Fibroblast of skin of left quadriceps (primary cell): ENCODE measurements at places on chromosomes 7 and 10.

DNA sequence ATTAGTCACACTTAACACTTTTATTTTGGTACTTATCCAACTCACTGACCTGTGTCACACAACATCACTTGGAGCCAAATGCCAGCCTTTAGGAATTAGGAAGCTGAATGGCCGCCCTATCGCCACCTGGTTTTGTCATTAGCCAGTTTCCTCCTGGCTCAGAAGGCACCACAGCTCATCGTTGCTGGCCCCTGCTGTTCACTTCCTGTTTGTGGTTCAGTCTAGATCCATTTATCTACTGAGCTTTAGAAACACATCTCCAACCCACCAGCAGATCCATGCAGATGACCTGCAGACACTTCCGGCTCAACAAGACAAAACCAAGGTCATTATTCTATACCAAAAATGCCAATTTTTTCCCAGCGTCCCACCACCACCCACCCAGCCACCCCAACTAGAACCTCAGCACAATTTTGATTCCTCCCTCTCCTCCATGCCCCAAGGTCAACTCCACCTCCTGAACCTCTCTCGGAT, 193.5 kb upstream of the NEBL start:
- DNase-seq: no peak

- DNase-seq: no peak
Measured at GRCh38 chr7:27976531-27976930, 204.1 kb downstream of the JAZF1 start.

DNA sequence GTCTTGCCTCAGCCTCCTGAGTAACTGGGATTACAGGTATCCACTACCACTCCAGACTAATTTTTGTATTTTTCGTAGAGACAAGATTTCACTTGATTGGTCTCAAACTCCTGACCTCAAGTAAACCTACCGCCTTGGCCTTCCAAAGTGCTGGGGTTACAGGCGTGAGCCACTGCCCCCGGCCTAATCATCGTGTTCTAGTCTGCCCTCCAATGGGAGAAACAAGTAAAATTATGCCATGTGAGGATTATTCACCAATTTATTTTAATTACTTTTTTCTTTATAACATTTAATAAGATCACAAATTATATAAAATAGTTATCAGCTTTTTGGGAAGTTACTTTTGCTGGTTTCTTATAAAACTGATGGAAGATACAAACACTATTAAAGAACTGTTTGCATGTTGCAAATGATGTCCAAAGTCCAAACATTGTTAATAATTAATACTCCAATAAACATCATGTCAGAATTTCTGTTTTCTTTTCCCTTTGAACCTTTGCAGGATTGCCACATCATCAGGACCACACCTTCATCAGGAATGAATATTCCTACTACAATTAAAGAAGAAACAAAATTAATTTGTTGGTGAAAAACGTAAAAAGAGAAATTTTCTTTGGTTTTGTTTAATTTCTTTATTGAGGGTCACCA, 786 bp upstream of the AKR1C4 start:
- DNase-seq: no peak

DNA sequence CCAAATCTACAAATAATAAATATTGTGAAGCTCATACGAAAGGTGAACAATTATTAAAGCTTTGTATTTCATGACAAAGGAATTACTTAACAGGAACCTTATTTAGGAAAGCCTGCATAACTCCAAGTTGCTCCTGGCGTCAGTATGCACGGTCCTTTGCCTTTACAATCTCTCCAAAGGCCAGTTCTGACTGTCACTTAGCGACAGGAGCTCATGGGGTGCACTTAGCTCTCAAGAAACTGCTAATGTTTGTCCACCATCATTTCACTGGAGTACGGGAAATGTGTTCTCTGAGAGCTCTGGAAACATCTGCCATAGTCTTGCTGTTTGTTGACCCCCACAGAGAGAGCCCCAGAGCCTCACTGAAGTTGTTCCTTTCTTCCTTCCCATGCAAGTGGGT, 781.5 kb upstream of the POM121L12 start:
- no peak for DNase-seq

DNA sequence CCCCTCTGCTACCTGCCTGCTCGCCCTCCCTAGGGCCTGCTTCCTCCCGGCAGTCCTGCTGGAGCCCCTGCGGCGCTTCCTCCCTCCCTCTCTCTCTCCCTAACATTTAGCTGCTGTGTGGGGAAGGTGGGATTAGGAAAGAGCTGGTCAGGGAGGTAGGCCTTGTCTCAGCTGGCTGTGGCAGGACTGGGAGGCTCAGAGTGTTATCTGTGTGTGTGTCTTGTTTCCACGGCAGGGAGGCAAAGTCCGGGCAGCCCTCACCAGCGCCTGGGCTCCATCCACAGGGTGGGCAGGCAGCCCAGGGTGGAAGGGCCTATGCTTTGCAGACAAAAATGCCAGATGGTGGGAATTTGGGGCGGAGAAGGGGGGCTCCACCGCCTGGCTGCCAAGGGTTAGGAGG, 105.7 kb downstream of the RPS24 start:
- DNase-seq: no peak

GRCh38 chr7:1159891-1160669, at the start of gene ZFAND2A:
Gene ZFAND2A (minus strand): TSS chr7:1160196. CDS start chr7:1158212, 1,984 bp downstream.
- peak; percentile 95 for DNase-seq

DNA sequence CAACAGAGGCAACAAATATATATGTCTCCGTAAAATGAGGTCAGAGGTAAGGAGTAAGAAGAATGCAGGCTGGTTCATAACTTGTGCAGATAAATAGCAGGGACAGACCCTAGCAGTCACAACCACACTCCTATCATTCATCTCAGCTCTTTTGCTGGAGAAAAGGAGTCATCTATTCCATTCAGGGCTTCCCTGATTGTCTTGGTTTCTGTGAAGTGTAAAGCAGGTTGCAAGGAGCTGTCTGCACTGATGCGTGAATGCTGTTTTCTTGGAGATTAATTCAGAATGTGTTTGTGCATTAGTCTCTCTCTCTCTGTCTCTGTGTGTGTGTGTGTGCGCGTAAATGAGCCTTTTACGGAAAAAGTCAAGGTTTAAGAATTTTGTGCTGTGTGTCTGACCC, 643.3 kb upstream of the SORCS1 start:
- no peak for DNase-seq

DNA sequence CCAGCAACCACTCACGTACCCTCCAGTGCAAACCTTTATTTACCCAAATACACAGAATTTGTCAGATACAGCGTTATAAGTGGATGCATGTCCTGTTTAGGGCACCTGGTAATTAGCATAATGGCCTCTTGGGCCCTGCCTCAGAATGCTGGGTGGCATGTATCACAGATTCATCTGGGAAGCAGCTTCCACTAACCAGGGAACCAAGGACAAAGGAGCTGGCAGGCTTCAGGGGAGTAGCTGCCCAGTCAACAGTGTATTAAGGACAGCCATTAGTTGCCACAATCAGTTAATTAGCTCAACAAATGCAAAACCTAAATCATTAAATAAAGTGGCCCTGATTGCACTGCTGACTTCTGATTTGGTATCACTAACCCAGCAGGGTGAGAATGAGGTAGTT, 105.7 kb downstream of the RAPGEF5 start:
- DNase-seq: no peak

DNA sequence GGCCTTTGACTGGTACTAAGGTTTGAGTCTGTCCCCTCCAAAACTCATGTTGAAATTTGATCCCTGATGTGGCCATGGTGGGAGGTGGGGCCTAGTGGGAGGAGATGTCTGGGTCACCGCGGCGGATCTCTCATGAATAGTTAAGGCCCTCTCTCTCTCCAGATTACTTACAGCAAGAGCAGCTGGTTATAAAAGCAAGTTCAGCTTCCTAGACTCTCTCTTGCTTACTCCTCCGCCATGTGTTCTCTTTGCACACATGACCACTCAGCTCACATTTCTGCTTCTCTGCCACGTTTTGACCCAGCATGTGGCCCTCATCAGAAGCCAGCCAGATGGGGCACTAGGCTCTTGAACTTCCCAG, 29.9 kb upstream of the ZMIZ1 start:
- DNase-seq: no peak

GRCh38 chr7:46007990-46008643, 87.0 kb upstream of the IGFBP3 start:
- DNase-seq: no peak

DNA sequence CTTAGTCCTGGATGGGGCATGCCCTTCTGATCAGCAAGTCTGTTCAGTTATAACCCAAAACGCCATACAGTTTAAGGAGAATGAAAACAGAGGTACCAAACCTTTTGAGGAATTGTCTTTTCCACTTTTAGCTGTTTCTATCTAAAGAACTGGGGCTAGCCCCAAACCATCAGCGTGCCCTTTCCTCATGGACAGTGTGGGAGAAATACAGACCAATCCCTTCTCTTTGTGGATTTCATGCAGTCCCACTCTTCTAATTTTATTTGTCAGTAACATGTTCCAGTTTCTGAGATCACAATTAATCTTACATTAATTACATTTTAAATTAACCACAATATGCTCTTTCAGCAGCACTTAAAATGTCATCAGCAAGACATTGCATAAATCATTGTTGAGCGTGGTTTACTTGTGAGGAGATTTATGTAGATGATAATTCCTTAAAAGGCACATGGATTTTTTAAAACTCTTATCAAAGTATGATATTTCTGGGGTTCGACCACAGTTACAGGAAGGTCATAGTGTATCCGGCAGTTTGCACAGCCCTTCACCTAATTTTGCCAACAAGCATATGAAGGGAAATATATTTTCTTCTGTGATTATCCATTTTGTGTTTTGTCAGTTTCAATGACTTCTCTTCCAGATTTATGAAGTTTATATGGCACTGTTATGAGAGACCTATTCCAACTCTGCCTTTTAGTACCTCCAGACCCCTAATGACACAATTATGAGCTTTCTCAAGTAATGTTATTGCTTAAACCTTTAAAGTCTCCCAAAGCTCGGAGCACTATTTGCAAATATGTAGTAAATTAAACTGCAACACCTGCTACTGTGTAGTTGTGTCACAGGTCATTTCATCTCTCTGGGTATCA, 868.4 kb upstream of the C7orf33 start:
- no peak for DNase-seq

GRCh38 chr7:31337002-31337565, 3.4 kb downstream of the NEUROD6 start:
- no peak for DNase-seq

DNA sequence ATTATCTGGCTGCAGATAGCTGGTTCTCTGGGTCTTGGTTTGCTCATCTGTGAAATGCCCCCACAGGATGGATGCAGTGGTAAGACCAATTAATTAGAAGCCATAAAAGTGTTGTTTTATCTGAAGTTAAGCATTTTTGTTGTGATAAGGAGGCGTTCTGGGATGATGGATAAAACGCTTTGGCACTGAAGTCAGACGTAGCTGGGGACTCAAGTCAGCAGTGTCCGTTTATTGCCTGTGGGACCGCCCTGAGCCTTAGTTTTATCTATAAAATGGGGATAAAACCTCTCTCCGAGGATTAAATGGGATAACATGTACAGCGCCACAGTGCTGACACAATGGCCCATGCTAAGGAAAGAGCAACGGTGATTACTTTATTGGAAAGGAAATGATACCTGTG, 34.7 kb downstream of the TCF7L2 start:
- DNase-seq: no peak

DNA sequence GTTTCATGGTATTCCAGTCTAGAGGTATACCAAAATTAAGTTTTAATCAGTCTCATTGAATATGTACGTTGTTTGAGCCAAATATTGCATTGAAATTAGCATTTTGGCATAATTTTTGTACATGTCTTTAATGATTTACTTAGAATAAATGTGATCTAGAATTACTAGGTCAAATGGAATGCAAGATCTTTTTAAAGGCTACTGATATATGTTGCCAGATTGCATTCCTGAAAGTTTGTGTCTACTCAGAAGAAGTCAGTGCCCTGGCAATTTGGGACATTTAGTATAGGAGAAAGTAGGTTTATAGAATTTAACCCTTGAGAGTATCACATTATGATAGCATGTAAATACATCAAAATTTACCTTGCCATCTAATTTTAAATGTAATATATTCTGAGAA, 32.4 kb downstream of the KMT2E start:
- peak; percentile 22 for DNase-seq

GRCh38 chr10:78236416-78237015, 202.9 kb downstream of the RPS24 start:
- no peak for DNase-seq

GRCh38 chr10:124087672-124088634, 5.4 kb downstream of the CHST15 start:
- no peak for DNase-seq

DNA sequence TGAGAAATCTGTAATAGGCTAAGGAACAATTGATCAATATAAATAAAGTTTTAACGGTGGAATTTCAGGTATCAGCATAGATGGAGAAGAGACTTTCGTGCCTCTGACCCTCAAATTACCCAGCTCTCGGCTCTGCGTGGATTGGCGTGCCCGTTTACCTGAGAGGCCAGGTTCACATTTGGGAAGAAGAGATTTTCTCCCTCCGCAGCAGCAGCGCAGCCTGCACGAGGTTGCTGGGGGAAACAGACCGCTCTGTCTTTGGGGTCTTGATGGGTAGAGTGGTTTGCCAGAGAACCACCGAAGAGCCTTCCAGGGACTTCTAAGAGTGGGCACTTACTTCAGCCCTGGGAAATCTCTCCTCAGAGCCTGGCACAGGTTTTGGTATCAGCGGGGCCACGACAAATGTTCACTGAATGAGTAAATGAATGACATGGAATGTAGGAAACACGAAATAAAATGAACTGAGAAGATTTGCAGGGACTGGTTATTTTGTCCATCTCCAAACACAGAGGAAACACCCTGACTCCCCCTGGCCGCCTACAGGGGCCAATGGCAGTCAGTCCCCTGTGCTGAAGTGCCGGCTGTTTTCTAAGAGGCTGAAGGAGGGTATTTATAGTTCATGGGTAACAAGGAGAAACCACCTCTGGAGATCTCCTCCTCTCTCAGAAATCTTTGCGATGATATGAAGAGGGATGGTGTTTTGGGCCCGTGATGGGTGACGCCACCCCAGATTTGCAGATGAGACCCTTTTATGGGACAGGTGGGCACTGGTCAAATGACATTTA, 338.5 kb downstream of the ADARB2 start:
- no peak for DNase-seq
